H1 (cell line): ENCODE measurements at places on chromosomes 6 and 20. TPM values are rescaled to one million over a fixed set of nuclear protein-coding genes. Genes with fewer than 3 reads are reported as not detected.
A peak's percentile ranks its signal among the peaks of the same experiment; 100 is the strongest.

DNA sequence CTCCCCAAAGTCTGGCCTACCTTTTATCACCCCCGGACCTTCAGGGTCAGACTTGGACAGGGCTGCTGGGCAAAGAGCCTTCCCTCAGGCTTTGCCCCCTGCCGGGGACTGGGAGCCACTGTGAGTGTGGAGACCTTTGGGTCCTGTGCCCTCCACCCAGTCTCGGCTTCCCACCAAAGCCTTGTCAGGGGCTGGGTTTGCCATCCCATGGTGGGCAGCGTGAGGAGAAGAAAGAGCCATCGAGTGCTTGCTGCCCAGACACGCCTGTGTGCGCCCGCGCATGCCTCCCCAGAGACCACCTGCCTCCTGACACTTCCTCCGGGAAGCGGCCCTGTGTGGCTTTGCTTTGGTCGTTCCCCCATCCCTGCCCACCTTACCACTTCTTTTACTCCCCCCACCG is 10.3 kb downstream of the VEGFA start:
- no peaks in the 10 kb centered on the region for H3K27me3 ChIP-seq
- no peak overlapping the region for H3K4me3 ChIP-seq
- H3K36me3 ChIP-seq, result peaks cover 80% of the 10 kb centered on the region

- DNase-seq, result peak; percentile 71
- H3K27ac ChIP-seq, result no peak overlapping the region
- H3K36me3 ChIP-seq, result peaks cover 34% of the 10 kb centered on the region
- H3K4me3 ChIP-seq, result no peak overlapping the region
- H3K4me1 ChIP-seq, result peaks cover 7% of the 10 kb centered on the region
- H3K27me3 ChIP-seq, result no peaks in the 10 kb centered on the region
Measured at GRCh38 chr6:36851149-36851614, 11.9 kb upstream of the CPNE5 start.

DNA sequence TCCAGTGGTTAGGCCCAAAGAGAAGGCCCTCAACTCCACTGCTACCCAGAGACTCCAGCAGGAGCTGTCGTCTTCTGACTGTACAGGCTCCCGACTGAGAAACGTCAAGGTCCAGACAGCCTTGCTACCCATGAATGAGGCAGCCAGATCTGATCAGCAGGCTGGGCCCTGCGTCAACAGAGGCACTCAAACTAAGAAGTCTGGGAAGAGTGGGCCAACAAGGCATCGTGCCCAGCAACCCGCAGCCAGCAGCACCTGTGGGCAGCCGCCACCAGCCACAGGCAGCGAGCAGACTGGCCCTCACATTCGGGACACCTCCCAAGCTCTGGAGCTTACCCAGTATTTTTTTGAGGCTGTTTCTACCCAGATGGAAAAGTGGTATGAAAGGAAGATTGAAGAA is 8.1 kb downstream of the LYRM2 start:
- H3K4me3 ChIP-seq, result no peak overlapping the region
- no peaks in the 10 kb centered on the region for H3K4me1 ChIP-seq
- no peak for DNase-seq

GRCh38 chr6:10589429-10589727 is 68.2 kb downstream of the GCNT2 start:
- no peaks in the 10 kb centered on the region for H3K36me3 ChIP-seq
- no peak for DNase-seq
- no peaks in the 10 kb centered on the region for H3K27me3 ChIP-seq
- peaks cover 17% of the 10 kb centered on the region for H3K4me1 ChIP-seq
- H3K27ac ChIP-seq, result 0 out of 2 replicates have a peak overlapping the region, but pooled peaks have one; percentile 36

- no peak overlapping the region for H3K4me3 ChIP-seq
- no peaks in the 10 kb centered on the region for H3K4me1 ChIP-seq
- H3K36me3 ChIP-seq, result peaks cover 11% of the 10 kb centered on the region
- no peaks in the 10 kb centered on the region for H3K27me3 ChIP-seq
- DNase-seq, result no peak
Measured at GRCh38 chr6:15001326-15001910, 244.5 kb upstream of the JARID2 start.

DNA sequence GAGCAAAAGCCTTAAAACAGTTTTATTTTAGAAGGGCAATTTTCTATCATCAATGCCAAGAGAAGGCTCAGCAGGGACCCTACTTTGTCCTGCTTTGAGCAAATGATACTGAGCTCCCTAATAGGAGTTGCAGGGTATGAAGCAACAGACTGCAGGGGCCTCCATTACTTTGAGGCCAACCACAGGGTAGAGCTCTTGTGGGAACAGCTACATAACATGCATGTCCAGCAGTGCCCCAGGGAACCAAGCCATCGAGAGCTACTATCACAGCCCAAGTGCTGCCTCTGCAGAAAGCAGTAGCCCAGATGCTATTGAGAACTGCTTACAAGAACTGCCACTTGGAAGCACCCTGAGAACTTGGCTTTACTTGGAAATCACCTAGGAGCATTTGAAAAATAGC is 222.1 kb downstream of the LAMA2 start:
- DNase-seq, result no peak
- no peaks in the 10 kb centered on the region for H3K27me3 ChIP-seq
- no peaks in the 10 kb centered on the region for H3K36me3 ChIP-seq
- no peak overlapping the region for H3K27ac ChIP-seq

- H3K27me3 ChIP-seq, result no peaks in the 10 kb centered on the region
- no peaks in the 10 kb centered on the region for H3K4me1 ChIP-seq
- H3K4me3 ChIP-seq, result no peak overlapping the region
- no peak overlapping the region for H3K27ac ChIP-seq
Measured at GRCh38 chr6:92577077-92577719, 842.2 kb downstream of the EPHA7 start.

DNA sequence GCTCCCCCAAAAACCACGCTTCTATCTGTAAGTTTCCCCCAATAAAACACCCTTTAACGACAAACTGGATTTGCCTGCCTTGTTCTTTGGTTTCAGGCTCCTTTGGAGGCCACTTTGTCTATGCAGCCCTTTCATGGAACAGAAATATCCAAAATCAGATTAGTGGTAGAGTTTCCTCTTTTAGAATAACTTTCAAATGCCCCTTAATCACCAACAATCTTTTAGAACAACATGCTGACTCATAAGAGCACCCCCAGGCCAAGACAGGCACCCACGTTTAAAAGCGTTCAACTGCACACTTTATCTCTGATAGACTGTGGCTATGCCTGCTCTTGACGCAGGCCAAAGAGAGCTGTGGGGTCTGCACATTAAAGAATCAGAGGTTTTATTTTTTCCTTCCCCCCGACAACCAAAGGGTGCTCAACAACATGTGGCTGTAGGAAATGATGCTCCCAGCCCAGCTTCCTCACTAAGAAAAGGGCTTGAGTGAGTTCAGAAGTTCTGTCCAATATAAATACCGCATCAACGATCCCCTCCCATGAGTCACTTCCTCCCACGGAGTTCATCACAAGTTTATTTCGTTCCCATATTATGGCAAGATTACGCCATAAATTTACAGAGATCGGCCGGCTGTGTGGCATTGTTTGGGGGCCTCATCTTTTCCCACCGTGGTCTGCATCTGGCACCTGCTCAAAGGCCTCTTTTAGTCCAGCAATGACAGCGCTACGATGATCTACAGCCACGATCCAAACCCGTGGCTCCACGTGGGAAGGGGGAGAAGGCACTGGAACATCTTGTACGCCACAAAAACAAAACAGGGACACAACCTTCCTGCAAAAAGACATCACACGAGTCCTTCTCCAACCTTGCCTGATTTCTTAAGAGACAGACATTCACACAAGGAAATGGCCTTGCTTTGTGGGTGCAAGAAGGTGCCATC is 88.8 kb upstream of the NFATC2 start:
- H3K4me3 ChIP-seq, result no peak overlapping the region
- H3K27me3 ChIP-seq, result no peaks in the 10 kb centered on the region
- no peak overlapping the region for H3K27ac ChIP-seq
- DNase-seq, result no peak

DNA sequence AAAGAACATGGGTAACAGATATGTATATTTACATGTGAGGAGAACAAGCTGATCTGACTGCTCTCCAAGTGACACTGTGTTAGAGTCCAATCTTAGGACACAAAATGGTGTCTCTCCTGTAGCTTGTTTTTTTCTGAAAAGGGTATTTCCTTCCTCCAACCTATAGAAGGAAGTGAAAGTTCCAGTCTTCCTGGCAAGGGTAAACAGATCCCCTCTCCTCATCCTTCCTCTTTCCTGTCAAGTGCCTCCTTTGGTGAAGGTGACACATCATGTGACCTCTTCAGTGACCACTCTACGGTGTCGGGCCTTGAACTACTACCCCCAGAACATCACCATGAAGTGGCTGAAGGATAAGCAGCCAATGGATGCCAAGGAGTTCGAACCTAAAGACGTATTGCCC is 5.2 kb downstream of the HFE start:
- no peaks in the 10 kb centered on the region for H3K4me1 ChIP-seq
- DNase-seq, result no peak
- H3K27ac ChIP-seq, result no peak overlapping the region
- no peaks in the 10 kb centered on the region for H3K27me3 ChIP-seq

DNA sequence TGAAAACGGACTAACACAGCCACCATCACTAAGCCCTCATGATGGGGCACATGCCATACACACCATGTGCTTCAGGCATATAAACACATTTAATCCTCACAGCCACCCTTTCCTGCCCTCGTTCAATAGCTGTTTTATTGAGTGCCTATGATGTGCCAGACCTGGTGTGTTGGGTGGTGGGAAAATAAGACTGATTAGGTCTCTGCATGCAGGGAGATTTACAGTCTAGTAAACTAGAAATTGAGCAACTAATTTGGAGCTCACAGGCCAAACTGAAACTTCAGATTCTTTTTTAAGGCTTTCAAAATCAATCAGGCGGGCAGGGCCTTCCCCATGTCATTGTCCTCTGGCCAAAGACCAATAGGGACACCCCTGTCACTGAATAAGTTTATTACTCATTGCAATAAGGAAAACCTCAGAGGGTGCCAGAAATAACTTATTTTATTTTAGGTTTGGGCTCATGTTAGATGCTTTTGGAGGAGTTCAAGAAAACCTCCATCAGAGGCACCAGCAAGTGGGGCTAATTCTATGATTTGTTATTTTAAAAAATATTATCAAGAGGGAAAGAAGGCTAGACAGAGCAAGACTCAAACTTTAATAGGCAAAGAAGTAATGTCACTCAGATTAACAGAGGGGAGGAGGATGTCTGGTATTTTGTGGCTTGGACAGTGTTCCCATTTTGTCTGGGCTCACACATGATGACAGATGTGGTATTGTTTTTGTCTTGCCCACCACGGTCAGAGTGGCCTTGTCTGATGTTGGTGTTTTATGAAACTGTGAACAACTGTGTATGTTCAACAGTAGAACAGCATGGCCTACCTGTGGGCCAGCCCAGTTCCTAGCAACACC is 12.0 kb downstream of the ZFP64 start:
- no peaks in the 10 kb centered on the region; the same call in 1 of the 2 replicates for H3K36me3 ChIP-seq
- no peak overlapping the region for H3K4me3 ChIP-seq
- no peaks in the 10 kb centered on the region for H3K27me3 ChIP-seq

DNA sequence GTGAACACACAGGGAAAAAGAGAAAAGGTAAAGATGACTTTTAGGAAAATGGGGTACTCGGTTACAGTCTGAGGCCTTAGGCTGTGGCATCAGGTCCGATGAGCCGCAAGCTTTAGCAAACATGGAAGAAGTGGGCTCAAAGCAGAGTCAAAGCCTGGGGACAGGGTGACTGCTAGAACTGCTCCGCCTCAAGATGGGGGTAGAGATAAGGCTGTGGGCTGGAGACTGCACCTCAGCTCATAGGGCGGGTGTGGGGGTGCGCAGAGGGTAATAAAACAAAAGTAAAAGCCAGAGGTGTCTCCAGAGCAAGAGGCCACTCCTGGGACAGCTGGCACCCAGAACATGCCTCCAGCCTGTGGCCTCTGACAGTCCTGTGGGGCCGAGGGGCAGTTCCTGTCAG is 21.3 kb upstream of the SYNDIG1 start:
- H3K4me1 ChIP-seq, result peaks cover 24% of the 10 kb centered on the region
- H3K27ac ChIP-seq, result no peak overlapping the region
- no peak for DNase-seq
- no peaks in the 10 kb centered on the region for H3K27me3 ChIP-seq

DNA sequence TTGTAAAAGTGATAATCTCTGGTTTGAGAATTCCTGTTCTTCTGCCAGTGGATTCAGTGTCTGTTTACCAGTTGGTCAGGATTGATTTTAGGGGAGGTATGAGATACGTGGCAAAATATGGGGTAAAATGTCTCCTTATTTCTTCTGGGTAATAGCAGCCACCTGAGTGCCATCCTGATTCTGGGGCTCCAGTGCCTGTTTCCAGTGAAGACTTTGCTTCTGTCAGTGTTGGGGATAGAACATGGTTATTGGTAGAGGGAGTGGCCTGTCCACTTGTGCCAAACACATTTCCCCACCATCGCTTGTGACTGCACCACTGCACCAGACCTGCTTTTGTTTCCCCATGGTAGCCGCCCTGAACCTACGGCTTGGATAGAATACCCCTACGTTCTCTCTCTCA is 15.7 kb downstream of the PANK2 start:
- peaks cover 3% of the 10 kb centered on the region for H3K4me1 ChIP-seq
- no peaks in the 10 kb centered on the region for H3K27me3 ChIP-seq
- peaks cover 10% of the 10 kb centered on the region for H3K36me3 ChIP-seq
- no peak overlapping the region for H3K27ac ChIP-seq
- no peak for DNase-seq
- H3K4me3 ChIP-seq, result no peak overlapping the region

GRCh38 chr20:45293041-45294002 is 13.3 kb upstream of the RBPJL start:
- H3K27me3 ChIP-seq, result peaks cover 20% of the 10 kb centered on the region
- peak; percentile 99 for DNase-seq
- H3K4me3 ChIP-seq, result peak overlapping the region; percentile 63
- H3K36me3 ChIP-seq, result 0 out of 2 replicates have a peak, but pooled peaks cover 3% of the 10 kb centered on the region
- H3K4me1 ChIP-seq, result peaks cover 3% of the 10 kb centered on the region

DNA sequence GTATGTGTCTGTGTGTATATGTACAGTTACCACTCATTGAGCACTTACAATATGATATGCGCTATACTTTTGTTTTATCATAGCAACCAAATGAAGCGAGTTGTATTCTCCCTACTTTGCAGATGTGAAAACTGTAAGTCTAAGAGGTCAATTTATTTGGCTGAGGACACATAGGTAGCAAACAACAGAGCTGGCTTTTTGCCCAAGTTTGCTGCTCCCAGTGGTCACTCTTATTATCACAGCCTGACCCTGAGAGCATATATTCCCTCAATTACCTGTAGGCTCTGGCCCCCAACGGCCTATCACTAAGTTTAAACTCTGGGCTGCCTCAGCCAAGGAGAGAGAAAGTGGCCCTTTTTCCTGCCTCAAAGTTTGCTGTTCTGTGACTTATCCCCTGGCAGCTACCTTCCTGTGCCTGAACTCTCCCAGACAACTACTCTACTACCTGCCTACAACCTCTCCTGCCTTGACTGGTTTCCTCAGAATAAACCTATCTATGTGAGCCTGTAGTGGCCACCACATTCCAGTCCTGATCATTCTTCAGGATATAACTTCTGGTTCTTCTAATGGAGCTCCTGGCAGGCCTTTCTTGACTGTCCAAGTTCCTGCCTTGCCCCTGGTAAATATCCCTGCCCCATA is 221.8 kb downstream of the FRK start:
- peak; percentile 57 for DNase-seq
- H3K36me3 ChIP-seq, result no peaks in the 10 kb centered on the region
- no peaks in the 10 kb centered on the region for H3K27me3 ChIP-seq

- no peak for DNase-seq
- no peaks in the 10 kb centered on the region for H3K4me1 ChIP-seq
- H3K27ac ChIP-seq, result no peak overlapping the region
- H3K4me3 ChIP-seq, result no peak overlapping the region
Measured at GRCh38 chr20:48861444-48861843, 33.6 kb upstream of the PREX1 start.

Gene LPIN3
- total RNA-seq, result 3.1 and 3.7 TPM in 2 replicates

Gene MTFR2
- 8.2 and 8.5 TPM in 2 replicates for total RNA-seq

Gene MATN4
- 4.0 and 4.4 TPM in 2 replicates for total RNA-seq

Gene C20orf141
- total RNA-seq, result not detected in 2 replicates

Gene TMEM217
- total RNA-seq, result 0.29 and 0.60 TPM in 2 replicates

Gene SNAP25
- total RNA-seq, result 0.52 and 0.69 TPM in 2 replicates
